ENCODE measurements at places on chromosomes 13 and 19.

DNA sequence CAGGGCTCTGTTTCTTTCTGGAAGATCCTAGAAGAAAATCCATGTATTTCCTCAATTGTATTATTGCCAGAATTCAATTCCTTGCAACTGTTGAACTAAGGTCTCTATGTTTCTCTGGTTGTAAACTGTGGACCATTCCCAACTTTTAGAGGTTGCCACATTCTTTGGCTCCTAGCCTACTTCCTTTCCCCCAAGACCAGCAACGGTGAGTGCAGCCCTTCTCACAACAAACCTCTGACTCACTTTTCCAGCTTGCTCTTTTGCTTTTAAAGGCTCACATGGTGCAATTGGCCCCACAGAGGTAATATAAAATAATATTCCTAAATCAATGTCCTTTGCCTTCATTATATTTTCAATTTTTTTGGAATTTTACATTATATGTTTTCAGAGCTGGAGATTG lies 371.3 kb downstream of the SLITRK5 start:
- peak; percentile 51 for DNase-seq

- DNase-seq: no peak
These were observed 51.0 kb upstream of the GPR12 start for GRCh38 chr13:26811581-26811980.

DNA sequence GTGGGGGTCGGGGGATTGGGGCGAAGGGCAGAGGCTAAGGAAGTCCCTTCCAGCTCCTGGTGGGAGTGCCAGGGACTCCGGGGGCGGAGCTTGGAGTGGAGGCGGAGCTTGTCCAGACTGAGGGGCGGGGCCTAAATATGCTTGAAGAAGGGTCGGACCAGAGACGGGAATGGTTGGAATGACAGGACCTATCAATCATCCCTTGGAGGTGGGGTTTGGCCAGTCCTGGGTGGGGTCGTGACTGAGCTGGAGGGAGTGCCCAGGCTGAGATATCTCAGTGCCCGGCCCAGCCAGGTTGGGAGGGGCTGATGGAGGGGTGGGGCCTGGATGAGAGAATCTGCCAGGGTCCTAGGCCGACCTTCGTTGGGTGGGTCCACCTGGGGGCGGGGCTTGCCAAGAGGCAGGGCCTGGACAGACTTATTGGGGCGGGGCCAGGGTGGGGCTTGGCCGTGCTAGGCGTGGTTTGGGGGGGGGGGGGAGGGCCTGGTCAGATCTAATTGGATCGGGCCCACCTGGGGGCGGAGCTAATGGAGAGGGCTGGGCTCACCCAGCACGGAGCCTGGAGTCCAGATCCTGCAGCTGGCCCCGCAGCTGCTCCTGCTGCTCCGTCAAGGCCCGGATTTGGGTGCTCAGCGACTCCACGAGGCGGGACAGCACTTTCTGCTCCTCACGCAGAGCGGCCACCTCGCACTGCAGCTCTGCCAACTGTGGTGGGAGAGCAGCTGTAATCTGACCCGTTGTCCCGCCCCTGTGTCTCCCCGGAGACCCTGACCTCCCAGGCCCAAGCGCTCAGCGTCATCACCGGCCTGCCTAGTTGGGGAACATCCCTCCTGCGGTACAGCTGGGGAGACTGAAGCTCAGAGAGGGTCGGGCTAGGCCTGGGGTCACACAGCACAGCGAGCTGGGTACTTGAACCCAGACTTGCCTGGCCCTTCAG lies 2.6 kb upstream of the WIZ start:
- DNase-seq: peak; percentile 59

- DNase-seq: no peak
These were observed 40.6 kb downstream of the TNFSF11 start for GRCh38 chr13:42614436-42615035.

GRCh38 chr19:50005428-50005827 lies 19.7 kb downstream of the VRK3 start:
- no peak for DNase-seq

DNA sequence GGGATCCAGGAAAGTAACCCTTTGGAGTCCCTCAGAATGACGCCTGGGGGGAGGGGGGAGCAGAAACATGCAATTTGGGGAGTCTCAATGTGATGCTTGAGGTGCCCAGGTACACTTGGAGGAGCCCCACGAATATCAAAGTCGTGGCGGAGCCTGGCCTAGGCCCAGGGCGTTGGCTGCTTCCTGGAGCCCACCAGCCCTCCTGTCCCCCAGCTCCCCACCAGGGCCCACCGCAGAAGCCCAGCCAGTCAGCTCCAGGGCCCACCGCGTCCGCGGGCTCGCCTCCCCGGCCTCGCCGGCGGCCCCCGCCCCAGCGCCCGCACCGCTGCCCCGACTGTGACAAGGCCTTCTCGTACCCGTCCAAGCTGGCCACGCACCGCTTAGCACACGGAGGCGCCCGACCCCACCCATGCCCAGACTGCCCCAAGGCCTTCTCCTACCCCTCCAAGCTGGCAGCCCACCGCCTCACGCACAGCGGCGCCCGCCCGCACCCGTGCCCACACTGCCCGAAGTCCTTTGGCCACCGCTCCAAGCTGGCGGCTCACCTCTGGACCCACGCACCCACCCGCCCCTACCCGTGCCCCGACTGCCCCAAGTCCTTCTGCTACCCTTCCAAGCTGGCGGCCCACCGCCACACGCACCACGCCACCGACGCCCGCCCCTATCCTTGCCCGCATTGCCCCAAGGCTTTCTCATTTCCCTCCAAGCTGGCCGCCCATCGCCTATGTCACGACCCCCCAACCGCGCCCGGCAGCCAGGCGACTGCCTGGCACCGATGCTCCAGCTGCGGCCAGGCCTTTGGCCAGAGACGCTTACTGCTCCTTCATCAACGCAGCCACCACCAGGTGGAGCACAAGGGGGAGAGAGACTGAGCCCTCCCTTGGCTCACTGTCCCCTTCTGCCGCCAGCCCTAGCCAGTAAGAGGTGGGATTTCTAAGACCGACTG lies 2.1 kb downstream of the ZNF575 start:
- DNase-seq: peak; percentile 57

DNA sequence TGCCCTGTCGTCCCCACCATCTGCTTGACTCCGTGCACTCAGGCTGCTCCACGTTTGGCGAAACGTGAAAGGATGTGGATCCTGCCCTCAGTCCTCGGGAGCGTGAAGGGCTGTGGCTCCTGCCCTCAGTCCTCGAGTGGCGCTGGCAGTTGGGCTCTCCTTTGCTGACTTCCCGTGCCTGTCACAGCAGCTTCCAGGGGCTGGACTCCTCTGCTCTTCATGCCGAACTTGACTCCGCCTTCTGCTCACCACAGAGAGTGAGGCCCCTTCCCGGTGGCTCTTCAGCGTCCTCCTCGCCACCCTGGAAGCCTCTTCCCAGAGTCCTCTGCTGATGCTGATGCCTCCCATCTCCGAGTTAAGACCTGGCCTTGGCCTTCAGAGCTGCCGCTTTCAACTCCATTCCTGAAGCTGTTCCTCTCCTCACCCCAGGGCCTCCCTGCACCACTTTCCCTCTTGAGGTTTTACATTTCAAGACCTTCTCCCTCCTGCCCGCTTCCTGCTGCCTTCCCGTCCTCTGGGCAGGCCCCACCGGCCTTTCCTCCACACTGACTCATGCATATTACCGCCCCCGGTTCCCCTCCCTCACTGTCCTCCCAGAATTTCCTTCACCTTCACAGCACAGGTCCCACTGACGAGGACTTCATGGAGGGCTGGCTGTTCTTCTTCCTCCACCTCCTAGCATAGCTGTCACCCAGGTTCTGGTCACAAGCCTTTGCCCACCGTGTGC lies 111.7 kb downstream of the SHISA2 start:
- DNase-seq: no peak
